CD8-positive, alpha-beta T cell (primary cell): ENCODE measurements at places on chromosomes 12 and 14. TPM values are rescaled to one million over a fixed set of nuclear protein-coding genes. Genes with fewer than 3 reads are reported as not detected.

The TPPP2 gene
- total RNA-seq, result not detected

DNA sequence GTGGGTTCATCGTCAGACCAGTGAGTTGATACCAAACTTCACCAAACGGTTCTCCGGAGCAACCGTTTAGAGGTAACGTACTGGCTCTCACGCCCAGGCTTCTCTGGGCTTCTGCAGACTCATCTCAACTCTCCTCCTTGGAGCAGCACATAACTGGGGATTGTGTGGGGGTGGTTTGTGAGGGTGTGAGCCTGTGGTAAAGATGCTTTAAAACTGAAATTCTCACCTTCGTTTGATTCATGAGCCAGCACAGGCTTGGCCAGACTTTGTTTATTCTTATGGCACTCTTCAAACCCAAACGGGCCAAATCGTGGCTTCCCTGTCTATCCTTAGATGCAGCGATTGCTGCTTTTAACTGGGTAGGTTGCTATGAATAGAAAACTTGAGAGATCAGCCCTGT, 121.3 kb downstream of the SAMD4A start:
- no peak for DNase-seq

GRCh38 chr12:79451365-79451764, 239.4 kb downstream of the PAWR start:
- DNase-seq, result no peak

GRCh38 chr12:87931812-87932211, 97.4 kb downstream of the C12orf50 start:
- no peak for DNase-seq

- DNase-seq, result no peak
Observed at GRCh38 chr12:41049033-41049432, 139.1 kb upstream of the PDZRN4 start.
